ENCODE measurements at places on chromosomes 4 and X.
A peak's percentile ranks its signal among the peaks of the same experiment; 100 is the strongest.

- peak; percentile 59 for DNase-seq
These were observed 347.2 kb upstream of the DDX53 start for GRCh38 chrX:22652596-22652995.

GRCh38 chr4:152258804-152259708 lies 276.8 kb downstream of the FBXW7 start:
- peak; percentile 81 for DNase-seq

DNA sequence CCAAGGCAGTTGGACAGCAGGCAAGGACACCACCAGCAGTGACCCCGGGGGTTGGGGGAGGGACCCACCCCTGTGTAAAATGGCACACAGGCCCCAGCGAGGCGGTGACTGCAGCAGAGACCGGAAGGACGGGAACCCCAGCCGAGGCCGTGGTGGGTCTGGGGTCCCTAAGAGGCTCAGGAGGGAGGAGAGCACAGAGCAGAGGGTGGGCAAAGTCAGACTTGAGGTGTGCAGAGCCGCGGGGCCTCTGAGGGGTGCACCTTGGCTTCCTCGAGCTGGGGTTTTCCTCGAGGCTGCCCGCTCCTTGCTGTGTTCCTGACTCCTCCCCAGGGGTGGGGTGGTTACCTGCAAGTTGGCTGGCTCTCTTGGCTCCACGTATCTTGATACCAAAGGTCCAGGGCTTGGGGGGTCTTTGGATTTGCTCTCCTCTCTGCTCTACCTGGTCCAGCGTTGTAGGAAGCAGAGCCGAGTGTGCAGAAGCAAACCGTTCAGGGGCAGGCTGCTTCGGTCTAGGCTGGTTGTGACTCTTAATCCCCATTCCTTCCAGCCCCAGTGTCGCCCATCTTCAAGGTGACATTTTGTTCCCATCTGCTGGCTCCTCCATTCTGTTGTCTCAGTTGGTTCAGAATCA lies 37.9 kb upstream of the SORCS2 start:
- no peak for DNase-seq

DNA sequence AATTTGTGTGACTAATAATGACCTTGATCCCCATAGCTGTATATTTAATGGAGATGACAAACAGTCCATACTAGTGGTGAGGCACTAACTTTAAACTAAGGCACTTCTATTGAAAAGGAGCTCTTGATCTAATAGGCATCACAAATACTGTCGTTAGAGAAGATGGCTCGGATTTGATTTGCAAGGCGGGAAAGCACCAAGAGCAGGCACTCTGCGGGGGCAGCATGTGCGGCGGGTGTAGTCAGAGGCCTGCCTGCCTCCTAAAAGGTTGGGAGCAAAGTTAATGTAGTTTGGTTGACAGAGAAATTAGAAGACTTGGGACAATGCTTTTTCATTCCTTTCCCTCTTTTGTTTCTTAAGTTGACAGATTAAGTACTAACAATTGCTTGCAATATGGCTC lies 278.8 kb downstream of the CFAP299 start:
- no peak for DNase-seq

GRCh38 chr4:86657382-86657781 lies 63.3 kb downstream of the PTPN13 start:
- no peak for DNase-seq

GRCh38 chr4:42787079-42787463 lies 105.4 kb upstream of the GRXCR1 start:
- DNase-seq, result no peak

GRCh38 chr4:182978152-182978827 lies 61.1 kb upstream of the DCTD start:
- peak; percentile 29 for DNase-seq

GRCh38 chr4:39472396-39472795 lies 13.5 kb downstream of the LIAS start:
- DNase-seq, result no peak

GRCh38 chr4:26557164-26557563 lies 26.7 kb upstream of the TBC1D19 start:
- peak; percentile 73 for DNase-seq

GRCh38 chrX:11241720-11242119 lies 51.5 kb upstream of the AMELX start:
- DNase-seq, result no peak

DNA sequence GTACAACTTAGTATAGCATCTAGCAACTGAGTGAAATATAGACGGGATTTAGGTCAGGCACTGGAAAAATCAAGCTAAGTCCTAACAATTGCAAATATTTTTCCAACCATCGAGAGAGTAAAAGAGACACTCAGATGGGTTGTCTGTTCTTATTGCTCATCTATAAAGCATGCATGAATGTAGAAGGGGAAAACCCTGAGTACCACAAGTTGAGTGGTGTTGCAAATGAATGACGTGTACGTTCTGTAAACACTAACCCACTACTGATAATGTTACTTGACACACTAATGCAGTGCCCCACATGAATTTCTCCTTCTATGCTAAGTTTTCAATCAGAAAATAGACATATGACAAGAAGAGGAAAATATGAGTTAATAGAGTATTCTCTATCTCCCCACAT lies 211.2 kb downstream of the COX18 start:
- peak; percentile 50 for DNase-seq

DNA sequence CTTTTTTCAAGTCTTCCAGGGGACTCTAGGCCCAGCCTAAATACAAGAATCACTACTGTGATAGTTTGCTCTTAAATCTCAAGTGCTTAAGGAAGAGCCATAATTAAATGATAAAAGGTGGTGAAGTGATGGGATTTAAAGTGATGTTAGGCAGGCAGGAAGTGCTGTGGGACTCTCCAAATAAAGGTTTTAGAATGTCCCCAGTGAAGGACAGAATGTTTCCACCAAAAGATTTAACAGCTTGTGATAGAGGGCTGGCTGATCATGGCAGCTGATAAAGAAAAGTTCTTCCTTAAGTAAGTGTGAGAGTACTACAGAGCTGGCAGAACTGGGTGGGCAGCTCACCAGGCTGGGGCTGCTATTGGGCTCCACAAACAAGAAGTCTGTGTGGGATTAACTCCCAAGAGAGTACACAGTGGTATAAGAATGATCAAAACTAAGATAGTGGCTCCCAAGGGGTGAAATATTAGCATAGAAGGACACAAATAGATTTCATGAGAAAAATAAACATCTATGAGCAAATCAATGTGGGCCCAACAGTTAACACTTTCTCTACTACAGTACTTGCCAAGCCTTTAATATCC lies 637.2 kb upstream of the CPEB2 start:
- no peak for DNase-seq

DNA sequence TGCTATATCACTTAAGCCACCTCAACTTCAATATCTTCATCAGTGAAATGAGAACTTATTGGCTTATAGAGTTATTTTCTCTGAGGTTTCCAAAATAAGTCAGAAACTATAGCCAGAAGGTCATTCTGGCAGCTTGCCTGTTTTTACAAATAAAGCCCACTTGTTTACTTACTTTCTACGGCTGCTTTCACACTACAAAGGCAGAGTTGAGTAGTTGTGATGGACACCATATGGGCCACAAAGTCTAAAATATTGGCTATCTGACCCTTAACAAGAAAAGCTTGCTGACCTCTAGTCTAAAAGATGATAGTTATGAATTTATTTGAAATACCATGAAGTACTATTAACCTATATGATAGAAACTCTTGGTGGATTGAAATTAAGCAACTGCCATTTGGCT lies 67.3 kb upstream of the ATOH1 start:
- no peak for DNase-seq

- DNase-seq, result peak; percentile 78
These were observed 516 bp downstream of the SGMS2 start for GRCh38 chr4:107825072-107825824.

DNA sequence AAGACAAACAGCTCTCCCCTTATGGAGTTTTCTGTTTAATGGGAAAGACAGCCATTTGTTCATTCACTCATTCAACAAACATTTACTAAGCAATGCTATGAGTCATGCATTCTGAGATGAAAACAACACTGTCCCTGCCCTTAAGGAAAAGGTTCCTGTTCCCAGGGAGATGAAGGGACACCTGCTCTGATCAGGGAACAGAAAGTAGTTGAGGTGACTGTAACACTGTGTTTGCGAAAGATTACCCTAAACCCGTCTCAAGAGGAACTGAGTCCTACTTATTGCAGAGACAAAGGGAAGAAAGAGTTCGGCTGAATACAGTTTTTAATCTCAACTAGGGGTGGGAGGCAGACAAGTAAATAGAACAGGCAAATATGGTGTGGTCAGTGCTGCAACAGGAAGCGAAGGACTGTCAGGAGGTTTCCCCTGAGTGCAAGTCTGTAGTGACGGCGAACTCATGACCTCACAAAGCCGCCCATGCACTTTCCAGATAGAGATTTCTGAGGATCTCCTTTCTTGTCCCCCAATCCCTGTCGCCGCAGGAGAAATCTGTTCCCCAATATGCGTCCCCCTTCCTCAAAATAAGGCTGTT lies 712 bp downstream of the STX18 start:
- peak; percentile 44 for DNase-seq

DNA sequence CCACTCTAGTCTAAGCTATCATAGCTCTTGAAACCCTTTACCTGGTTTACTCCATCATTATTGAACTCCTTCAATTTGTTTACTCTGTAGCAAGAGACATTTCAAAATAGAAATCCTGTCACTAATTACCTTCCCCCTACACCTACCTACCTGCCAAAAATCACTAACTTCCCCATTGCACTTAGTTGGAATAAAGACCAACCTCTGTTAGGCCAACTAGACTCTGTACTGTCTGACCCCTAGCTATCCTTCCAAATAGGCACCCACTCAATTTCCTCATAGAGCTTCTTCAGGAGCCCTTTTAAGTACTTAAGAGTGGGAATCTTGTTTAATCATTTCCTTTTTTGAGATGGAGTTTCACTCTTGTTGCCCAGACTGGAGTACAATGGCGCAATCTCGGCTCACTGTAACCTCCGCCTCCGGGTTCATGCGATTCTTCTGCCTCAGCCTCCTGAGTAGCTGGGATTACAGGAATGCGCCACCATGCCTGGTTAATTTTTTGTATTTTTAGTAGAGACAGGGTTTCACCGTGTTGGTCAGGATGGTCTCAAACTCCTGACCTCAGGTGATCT lies 8.9 kb upstream of the CDKL2 start:
- no peak for DNase-seq

DNA sequence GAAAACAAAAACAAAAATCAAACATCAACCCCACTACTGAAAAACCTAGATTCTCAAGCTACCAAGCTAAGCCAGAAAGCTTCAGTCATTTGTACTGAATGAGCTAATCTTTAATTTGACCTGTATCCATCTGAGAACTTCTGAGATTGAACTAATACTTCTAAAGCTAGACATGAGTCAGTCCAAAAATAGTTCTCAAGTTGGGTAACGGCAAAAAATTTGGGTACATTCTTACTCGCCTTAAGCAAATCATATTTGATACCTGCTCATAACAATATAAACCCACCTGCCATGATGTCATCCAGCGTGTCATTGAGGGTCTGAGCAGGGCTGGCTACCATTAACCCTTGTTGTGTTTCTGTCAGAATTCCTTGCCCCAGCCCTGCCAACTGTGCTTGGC lies 69.7 kb upstream of the COX18 start:
- DNase-seq, result no peak

DNA sequence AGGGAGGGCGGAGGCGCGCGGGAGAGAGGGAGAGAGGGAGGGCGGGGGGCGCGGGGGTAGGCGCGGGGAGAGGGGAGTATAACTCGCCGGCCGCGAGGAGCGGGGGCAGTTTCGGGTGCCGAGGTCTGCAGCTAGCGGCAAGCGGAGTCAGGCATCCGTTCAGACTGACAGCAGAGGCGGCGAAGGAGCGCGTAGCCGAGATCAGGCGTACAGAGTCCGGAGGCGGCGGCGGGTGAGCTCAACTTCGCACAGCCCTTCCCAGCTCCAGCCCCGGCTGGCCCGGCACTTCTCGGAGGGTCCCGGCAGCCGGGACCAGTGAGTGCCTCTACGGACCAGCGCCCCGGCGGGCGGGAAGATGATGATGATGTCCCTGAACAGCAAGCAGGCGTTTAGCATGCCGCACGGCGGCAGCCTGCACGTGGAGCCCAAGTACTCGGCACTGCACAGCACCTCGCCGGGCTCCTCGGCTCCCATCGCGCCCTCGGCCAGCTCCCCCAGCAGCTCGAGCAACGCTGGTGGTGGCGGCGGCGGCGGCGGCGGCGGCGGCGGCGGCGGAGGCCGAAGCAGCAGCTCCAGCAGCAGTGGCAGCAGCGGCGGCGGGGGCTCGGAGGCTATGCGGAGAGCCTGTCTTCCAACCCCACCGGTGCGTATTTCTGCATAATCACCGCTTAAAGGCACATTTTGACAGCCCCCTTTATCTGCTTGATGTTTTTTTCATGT lies at the start of gene POU4F2:
POU4F2 (plus strand) TSS at position 108 of the 720 bp plus-strand sequence; CDS start at position 356, 248 bp downstream.
- peak; percentile 56 for DNase-seq

DNA sequence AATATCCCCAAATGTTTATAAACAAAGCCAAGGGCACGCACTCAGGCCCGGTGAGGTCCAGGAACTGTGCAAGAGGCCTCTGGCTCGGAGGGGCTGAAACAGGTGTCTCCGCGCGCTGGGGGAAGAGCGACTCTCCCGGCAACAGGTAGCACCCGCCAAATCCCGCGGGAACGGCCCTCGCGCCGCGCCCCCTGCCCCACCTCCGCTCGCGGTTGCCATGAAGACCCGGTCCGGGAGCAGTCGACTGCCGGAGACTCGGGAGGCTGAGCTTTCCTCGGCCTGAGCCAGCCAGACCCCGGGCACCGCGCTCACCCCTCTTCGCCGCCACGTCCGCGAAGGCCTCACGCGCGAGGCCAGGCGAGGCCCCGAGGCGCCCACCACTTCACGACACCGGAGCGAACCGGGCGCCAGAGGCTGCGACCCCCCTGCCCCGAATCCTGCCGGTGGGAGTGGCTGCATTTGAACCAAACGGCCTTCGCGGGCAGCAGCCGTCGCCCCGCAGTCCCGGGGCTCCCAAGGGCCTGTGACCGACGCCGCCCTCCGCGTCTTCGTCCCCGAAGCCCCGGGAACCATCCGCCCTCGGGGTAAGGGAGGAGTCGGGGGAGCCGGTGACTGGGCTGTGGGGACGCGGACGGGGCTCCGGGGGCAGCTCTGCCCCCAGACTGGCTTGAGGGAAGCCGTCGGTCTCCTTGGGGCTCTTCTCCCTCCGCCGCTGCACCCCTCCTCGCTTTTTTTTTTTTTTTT lies at the start of gene NSUN7:
NSUN7 (plus strand) TSS at position 239 of the 744 bp plus-strand sequence. CDS start 739 bp downstream, outside the sequence.
- peak; percentile 82 for DNase-seq
